ENCODE measurements at places on chromosomes 11 and 22.

- DNase-seq, result no peak
Observed at GRCh38 chr11:65906602-65907001, 6.4 kb upstream of the FOSL1 start.

- peak; percentile 80 for DNase-seq
Observed at GRCh38 chr22:38755155-38755910, 465 bp downstream of the SUN2 start.

GRCh38 chr11:60221692-60222091 lies 21.2 kb downstream of the MS4A4E start:
- no peak for DNase-seq

- no peak for DNase-seq
Observed at GRCh38 chr22:30457981-30458380, 13.8 kb downstream of the SEC14L3 start.

DNA sequence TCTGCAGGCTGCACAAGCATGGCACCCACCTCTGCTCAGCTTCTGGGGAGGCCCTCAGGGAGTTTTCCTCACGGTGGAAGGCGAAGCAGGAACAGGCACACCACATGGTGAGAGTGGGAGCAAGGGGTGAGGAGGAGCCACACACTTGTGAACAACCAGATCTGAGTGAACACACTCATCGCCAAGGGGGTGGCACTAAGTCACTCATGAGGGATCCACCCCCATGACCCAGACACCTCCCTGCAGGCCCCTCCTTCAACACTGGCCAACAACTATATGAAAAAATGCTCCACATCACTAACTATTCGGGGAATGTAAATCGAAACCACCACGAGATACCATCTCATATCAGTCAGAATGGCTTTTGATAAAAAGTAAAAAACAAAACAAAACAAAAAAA lies 722 bp upstream of the KRTAP5-2 start:
- DNase-seq, result no peak

DNA sequence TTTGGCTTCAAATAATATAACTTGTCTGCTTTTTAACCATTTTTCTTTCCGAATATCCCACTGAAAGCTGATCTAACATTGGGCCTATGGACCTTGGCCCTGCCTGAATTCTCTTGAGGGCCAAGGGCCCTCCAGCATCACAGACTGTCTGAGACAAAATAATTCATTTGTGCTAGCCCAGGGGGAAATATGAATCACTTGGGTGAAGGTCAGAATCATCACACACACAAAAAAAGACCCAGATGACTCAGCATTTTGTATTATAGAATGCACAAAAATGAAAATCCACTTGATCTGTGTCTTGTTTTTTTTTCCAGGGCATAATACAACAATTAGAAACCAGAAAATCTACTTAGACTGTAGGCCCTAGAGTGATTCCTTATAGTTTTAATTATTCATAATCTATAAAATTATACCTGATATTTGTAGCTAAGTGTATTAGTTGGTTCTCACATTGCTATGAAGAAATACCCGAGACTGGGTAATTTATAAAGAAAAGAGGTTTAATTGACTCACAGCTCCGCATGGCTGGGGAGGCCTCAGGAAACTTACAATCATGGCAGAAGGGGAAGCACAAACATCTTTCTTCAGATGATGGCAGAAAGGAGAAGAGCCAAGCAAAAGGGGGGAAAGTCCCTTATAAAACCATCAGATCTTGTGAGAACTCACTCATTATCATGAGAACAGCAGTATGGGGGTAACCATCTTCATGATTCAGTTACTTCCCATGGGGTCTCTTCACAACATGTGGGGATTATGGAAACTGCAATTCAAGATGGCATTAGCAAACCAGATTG lies 15.6 kb upstream of the RDX start:
- no peak for DNase-seq

DNA sequence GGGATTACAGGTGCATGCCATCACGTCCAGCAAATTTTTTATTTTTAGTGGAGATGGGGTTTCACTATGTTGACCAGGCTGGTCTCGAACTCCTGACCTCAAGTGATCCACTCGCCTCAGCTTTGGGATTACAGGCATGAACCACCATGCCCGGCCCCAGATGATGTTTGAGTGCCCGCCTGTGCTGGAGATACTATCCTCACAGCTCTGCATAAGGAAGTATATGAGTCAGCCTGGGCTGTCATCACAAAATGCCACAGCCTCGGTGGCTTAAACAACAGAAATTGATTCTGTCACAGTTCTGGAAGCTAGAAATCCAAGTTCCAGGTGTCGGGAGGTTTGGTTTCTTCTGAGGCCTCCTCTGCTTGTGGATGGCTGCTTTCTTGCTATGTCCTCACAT lies 119.3 kb downstream of the OSBP2 start:
- no peak for DNase-seq

- DNase-seq, result no peak
Observed at GRCh38 chr22:42065438-42066125, 5.0 kb downstream of the NAGA start.
